ENCODE measurements at places on chromosomes 11 and 22.

GRCh38 chr11:85848556-85848955, 6.6 kb upstream of the CCDC83 start:
- DNase-seq, result no peak

DNA sequence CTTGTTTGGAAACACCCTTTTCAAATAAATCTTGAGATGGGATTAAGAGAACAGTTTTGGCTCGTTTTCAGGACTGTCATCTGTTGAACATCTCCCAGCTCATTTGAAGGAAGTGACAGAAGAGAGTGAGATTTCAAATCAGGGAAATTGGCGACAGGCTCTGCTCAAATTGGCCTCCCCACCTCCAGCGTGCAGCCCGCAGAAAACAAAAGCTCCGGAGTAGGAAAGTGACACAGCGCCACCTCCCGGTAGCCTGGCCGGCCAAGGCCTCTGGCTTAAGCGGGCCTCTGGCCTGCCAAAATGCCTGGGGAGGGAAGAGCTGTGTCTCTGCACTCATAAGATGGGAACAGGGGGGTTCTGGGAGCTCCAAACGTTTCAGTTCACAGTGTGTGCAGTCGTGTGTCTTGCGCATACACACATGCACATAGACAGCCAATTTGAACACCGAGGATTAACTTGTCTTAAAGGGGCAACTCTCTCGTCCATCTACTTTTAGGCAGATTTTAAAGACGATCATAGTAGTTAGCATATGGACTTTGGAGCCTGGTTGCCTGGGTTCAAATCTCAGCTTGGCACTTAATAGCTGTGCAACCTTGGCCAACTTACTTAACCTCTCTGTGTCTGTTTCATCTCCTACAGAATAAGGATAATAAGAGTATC, 132.7 kb upstream of the RCN1 start:
- DNase-seq, result peak; percentile 22

DNA sequence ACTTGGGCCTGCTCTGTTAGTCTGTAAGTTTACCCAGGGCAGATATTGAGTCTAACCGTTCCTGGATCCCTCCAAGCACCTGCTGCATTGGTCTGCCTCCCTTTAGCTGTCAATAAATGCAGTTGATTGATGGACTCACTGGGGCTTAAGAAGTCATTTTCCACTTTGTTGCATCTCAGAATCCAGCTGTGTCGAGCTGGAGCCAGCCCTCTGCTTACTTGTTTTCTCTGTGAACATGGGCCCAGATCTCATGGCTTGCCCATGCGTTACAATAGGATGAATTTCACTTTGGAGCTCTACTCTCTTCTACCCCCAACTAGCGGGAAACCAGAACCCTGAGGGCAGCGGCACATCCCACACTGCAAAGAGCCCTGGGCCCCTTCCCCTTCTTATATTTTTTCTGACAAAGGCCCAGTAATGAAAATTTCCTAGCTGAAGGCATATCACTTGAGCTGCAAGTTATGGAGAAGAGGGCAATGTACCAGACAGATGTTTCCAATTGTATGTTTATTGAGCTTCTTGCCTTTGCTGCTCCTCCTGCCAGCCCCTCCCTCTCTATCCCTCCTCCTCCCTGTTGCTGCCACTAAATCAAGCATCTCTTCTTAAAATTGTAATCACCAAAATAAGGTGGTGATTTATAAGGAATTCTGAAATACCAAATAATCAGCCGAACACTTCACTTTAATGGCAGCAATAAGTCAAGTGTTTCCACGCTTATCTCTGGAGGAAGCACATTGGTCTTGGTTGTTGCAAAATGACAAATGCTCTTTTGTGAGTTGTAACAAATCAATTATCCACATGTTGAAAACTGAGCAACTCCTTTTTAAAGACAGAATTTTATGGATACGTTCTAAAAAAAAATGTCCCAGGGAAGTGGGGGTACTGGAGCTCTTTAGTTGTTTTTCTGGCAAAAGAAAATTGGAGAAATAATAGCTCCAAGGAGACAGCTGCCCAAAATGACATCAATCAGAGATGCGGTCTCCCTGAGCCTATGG, 212.3 kb upstream of the ZBED5 start:
- DNase-seq, result no peak

GRCh38 chr11:66045177-66045639, 3.8 kb downstream of the GAL3ST3 start:
- DNase-seq, result peak; percentile 88

- no peak for DNase-seq
Measured at GRCh38 chr22:46504584-46504983, 32.8 kb downstream of the CELSR1 start.

GRCh38 chr11:35425603-35426212, 6.3 kb upstream of the SLC1A2 start:
- no peak for DNase-seq

- peak; percentile 53 for DNase-seq
Measured at GRCh38 chr22:22558972-22559603, at the start of gene PRAME. TSS of gene PRAME (minus strand) at chr22:22559265. CDS start at chr22:22556832, 2,433 bp downstream.

DNA sequence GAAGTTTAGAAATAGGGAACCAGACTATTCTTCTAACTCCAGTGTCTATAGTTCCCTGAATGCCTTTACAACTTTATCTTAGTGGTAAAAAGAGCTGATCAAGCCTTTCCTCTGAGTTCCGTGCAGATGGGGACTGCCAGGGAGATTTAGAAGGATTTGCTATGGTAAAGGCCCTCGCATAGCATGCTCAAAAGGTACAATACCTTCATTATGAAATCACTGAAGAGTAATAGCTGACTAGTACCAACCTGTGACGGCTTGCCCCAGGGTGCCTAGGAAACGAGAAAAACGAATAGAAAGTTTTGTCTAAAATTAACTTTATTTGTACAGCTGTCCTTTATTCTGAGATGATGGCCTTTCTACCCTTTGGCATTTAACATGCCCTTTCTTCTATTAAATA, 150.1 kb upstream of the ARHGAP42 start:
- no peak for DNase-seq

- peak; percentile 86 for DNase-seq
Measured at GRCh38 chr11:85752890-85753581, 57.9 kb downstream of the SYTL2 start.

GRCh38 chr22:43563571-43563970, 151.8 kb downstream of the MPPED1 start:
- no peak for DNase-seq

- no peak for DNase-seq
Measured at GRCh38 chr11:66314561-66315497, 2.0 kb downstream of the CD248 start.

DNA sequence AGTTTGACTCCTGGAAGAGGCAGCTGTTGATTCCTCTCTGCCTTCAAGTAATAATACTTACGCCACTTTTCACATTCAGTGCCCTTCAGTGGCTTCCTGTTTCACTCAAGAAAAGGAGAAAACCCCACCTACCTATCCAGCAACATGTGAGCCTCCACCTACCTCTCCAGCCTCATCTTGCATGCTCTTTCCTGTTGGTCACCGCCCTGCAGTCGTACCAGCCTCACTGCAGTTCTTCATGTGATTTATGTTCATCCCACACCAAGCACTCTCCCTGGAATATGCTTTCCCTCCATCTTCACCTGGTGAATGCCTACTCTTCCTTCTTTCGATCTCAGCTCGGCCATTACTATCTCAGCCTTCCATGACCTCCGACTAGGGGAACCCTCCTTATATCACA, 21.8 kb upstream of the YWHAH start:
- no peak for DNase-seq

GRCh38 chr11:78525720-78526119, 48.9 kb downstream of the NARS2 start:
- no peak for DNase-seq

DNA sequence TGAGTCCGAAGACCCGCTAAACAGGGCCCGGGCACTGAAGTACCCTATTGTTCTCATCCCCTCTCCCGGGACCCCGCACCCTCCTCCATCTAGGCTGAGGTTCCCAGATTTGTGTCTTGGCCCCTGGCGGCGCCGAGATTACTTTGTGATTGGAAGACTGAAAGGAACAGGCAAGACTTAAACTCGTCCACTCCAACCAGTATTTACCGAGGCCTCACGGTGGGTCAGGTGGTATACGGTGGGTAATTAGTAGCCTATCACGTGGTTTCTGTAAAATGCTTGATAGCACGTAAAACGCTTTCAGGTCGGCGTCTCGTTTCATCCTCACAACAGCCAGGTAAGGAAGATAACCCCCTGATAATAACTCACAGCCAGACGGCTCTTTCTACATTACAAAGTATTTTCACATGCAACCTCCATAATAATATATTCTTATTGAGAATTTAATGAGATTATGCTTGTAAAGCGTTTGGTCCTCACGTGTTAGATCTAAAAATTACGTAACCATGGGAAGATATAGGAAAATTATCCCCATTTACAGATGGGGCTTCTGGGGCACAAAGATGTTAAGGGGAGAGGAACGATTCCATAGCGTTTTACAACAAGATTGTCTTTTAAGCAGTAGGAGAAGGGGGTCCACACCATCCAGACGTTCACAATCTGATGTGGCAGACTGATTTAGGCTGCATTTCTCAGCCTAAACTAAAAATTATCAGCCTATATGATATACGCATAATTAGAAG, 642 bp upstream of the PIK3C2A start:
- DNase-seq, result peak; percentile 22

DNA sequence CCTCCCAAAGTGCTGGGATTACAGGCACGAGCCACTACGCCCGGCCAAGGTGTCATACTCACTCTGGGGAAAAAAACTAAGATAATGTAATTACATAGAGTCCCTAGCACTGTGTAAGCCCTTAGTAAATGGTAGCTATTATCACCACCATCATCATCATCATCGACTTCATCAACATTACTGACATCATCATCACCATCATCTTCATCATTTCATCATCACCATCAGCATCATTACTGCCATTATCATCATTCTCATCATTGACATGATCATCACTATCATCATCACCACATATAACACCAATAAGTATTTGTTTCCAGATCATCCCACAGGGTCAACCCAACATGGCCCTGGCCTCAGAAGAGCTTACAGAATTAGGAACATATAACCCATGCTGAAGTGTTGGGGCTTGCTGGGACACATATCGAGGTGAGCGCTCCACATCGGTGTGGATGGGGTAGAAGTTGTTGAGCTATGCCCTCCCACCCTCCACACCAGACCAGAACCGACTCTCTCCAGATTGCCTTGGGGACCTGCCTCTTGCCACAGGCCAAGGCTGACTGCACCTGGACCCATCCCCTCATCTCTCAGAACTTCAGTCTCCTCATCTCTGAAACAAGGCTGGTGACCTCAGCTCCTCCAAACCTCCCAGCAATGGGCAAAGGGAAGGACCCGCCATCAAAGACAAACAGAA, 14.7 kb upstream of the CD5 start:
- no peak for DNase-seq

DNA sequence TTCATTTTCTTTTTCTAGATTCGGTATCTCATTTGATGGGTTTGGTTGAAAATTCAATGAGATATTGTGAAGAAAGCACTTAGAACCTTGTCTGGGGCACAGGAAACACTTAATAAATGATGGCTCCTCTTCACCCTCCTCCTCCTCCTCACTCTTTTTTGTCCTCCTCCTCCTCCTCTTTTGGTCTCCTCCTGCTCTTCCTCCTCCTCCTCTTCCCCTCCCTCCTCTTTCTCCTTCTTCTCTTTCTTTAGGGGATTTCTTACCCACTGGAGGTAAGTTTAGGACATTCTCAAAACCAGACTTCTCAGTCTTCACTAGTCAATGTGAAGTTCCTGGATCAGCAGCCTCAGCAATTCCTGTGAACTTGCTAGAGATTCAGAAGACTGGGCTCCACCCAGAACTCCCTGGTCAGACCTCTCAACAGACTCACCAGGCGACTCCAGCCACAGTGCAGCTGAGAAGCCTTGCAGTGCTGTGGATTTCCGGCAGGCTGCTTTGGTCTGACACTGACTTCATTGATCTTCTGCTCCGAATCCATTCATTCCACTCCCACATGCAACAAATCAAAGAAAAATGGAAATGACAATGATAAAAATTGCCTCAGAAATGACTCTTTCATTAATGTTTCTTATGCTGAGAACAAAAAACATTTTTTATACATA, 368.6 kb upstream of the B3GAT1 start:
- DNase-seq, result no peak

DNA sequence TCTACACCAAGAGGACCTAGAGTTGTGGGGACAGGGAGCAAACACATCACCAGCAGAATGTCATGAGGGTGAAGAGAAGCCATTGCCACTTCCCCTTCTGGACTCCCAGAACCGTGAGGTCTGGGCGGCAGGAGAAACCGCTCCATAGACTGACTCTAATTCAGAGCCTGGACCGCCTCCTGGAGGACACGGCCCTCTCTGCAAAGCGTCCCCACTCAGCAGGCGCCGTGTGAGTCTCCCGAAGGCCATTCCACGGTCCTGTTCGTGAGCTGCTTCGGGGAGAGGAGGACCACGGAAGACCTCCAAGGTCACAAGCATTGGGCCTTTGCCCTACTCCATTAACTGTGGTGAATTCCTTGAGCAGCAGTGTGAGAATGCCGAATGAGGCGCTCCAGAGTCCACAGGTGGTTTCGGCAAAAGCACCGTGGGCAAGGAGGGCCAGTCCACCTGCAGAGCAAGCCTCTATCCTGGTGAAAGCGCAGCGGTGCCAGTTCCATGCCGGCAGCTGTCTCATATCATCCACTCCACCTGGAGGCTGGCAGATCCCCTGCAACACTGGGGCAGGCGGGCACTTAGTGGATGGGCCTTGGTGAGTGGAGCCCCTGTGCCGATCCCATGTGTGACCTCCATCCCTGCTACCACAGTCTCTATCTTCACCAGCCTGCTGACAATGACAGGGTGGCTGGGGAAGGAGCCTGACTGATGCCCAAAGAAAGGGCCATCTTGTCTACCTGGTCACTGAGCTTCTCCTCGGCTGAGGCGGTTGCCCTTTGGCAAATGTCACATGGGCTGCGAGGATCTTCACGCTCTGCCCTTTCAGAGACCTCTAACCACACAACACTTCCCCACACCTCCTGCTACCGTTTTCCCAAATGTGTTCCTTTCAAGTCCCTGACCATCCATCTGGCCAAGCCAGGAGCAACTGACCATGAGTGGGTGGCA, 7.5 kb downstream of the C11orf21 start:
- DNase-seq, result no peak

- no peak for DNase-seq
Measured at GRCh38 chr11:134578807-134579723, 167.0 kb upstream of the B3GAT1 start.

- no peak for DNase-seq
Measured at GRCh38 chr22:28208036-28208435, 289.0 kb upstream of the PITPNB start.

DNA sequence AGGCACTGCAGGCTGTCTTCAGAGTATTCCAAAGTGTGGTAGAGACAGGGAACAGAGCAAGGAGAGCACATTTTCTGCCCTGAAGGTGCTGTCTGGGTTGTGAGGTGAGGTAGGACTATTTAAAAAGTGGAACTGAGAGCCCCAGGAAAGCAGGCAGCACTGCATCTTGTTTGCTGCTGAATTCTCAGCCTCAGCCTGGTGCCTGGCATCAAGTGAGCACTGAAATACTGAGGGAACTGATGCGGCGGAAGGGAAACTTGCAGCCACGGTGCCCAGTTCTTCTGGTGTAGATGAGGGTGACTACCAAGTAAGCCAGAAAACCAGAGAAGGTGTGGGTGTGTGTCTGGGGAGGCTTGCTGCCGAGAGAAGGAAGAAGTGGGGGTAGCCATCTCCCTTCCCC, 59.5 kb downstream of the TNRC6B start:
- DNase-seq, result no peak

GRCh38 chr11:83677730-83678129, 391.6 kb upstream of the CCDC90B start:
- DNase-seq, result no peak

- no peak for DNase-seq
Measured at GRCh38 chr22:46763051-46763705, 728 bp downstream of the TBC1D22A start.

- DNase-seq, result no peak
Measured at GRCh38 chr11:11668781-11669180, 47.0 kb upstream of the GALNT18 start.

GRCh38 chr22:41380993-41381328, 781 bp upstream of the TEF start:
- DNase-seq, result no peak
